Glutamatergic neuron (in vitro differentiated cells): ENCODE measurements at places on chromosomes 2 and 18.

GRCh38 chr18:27312153-27312552 lies 127.0 kb upstream of the CHST9 start:
- H3K4me3 ChIP-seq: no peak overlapping the region
- DNase-seq: no peak
- no peaks in the 10 kb centered on the region for H3K27me3 ChIP-seq
- no peaks in the 10 kb centered on the region for H3K4me1 ChIP-seq
- no peak overlapping the region for H3K27ac ChIP-seq

GRCh38 chr2:12762976-12763375 lies 46.2 kb downstream of the TRIB2 start:
- H3K27me3 ChIP-seq: no peaks in the 10 kb centered on the region
- H3K36me3 ChIP-seq: peaks cover 9% of the 10 kb centered on the region
- H3K27ac ChIP-seq: no peak overlapping the region
- no peak overlapping the region for H3K4me3 ChIP-seq
- H3K4me1 ChIP-seq: no peaks in the 10 kb centered on the region
- DNase-seq: no peak

DNA sequence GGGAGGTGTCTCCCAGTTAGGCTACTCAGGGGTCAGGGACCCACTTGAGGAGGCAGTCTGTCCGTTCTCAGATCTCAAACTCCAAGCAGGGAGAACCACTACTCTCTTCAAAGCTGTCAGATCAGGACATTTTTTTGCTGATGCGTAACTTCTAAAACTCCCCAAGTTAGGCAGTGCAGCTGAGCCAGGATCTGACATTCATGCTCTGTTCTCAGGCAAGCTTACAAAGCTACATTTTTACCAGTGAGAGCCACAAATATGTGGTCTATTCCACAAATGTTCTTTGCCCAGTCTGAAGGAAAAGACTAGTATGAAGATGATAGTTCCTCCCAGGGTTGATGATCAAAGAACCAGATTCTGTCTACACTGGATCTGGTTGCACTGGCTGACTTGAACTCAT lies 184.1 kb downstream of the MTCL1 start:
- H3K27ac ChIP-seq: no peak overlapping the region
- H3K27me3 ChIP-seq: peaks cover 3% of the 10 kb centered on the region
- peaks cover 27% of the 10 kb centered on the region for H3K36me3 ChIP-seq
- H3K4me1 ChIP-seq: no peaks in the 10 kb centered on the region

- no peak for DNase-seq
- H3K4me1 ChIP-seq: no peaks in the 10 kb centered on the region
- no peak overlapping the region for H3K27ac ChIP-seq
- no peak overlapping the region for H3K4me3 ChIP-seq
- H3K36me3 ChIP-seq: peaks cover 15% of the 10 kb centered on the region
- no peaks in the 10 kb centered on the region for H3K27me3 ChIP-seq
Measured at GRCh38 chr2:62856228-62857040, 150.9 kb downstream of the EHBP1 start.
